ENCODE measurements at places on chromosomes 2 and 18.

- DNase-seq: no peak
Measured at GRCh38 chr2:71944183-71944550, 203.5 kb downstream of the CYP26B1 start.

DNA sequence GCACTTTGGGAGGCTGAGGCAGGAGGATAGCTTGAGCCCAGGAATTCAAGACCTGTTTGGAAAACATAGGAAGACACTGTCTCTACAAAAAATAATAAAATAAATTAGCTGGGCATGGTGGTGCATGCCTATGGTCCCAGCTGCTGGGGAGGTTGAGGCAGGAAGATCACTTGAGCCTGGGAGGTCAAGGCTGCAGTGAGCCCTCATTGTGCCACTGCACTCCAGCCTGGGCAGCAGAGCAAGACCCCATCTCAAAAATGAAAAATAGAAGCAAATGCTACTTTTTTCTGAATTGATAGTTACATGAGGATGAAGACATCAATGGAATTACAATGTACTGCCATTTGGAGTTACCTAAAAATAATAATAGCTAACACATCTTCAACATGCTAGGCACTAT is 31.9 kb downstream of the METTL21A start:
- DNase-seq: no peak

DNA sequence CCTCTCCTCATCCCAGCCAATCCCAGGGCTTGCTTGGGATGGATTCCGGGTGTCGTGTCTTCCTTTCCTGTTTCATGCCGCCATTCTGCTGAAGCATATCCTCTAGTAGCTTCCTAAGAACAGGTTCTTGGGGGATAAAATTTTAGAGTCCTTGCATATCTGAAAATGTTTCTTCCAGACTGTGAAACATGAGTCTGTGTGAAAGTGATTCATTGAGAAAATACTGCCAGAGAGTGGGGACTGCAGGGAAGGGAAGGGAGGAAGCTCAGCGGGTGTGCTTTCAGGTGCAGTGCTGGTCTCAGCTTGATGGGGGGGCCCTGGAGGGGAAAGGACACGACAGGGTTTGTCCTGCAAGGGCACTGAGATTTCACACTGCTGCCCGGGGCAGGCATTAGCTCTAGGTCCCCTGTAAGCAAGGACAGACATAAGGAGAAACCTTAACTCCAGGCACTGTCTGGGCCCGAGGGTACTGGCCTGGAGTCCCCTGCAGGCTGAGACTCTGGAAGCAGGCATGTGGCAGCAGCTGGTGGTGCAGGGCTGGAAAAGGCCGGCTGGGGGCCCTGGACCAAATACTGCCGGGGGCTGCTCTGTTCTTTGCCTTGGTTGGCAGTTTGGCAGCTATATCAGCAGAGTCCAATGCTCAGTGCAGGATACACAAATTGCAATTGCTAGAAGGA is 97.6 kb upstream of the HS6ST1 start:
- no peak for DNase-seq

DNA sequence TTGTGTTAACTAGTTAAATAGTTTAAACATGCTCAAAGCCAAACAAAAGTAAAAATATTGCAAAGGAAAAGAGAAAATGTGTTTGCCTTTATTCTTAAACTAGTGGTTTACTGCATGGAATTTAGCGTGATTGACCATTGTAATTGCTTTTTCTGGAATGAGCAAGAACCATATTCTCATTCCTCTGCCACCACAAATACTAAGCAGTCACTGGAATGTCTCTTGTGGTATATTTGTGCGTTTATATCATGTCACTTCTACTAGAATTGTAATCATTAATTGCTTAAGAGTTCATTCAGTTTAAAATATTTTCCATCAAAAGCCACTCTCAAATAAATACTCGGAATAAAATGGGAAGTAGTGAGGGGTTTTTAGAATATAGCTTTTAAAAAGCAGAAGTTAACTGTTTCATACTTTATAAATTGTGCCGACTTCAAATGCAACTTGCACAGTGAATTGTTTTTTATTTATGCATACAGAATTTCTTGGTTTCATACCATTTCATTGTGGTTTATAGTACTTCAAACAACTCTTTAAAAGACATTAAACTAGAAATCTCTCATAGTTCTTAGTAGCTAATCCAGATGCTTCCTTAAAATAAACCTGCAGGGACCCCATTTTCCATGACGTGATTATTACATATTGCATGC is 288.1 kb downstream of the EPHA4 start:
- no peak for DNase-seq

DNA sequence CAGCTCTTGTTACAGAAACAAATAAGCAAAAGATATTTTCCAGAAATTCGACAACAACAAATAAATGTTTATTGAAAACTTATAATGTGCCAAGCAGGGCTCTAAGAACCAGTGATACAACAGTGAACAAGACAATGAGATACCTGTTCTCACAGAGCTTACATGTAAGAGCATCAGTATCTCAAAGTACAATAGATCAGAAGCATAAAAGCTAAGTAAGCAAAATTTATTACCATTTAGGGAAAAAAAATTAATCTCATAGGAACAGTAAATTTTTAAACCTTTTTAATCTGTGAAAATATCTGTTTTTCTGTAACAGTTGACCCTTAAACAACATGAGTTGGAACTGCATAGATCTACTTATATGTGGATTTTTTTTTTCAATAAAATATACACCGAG is 20.9 kb downstream of the ROCK1 start:
- no peak for DNase-seq

- no peak for DNase-seq
Measured at GRCh38 chr18:37393945-37394609, 171.5 kb downstream of the CELF4 start.

DNA sequence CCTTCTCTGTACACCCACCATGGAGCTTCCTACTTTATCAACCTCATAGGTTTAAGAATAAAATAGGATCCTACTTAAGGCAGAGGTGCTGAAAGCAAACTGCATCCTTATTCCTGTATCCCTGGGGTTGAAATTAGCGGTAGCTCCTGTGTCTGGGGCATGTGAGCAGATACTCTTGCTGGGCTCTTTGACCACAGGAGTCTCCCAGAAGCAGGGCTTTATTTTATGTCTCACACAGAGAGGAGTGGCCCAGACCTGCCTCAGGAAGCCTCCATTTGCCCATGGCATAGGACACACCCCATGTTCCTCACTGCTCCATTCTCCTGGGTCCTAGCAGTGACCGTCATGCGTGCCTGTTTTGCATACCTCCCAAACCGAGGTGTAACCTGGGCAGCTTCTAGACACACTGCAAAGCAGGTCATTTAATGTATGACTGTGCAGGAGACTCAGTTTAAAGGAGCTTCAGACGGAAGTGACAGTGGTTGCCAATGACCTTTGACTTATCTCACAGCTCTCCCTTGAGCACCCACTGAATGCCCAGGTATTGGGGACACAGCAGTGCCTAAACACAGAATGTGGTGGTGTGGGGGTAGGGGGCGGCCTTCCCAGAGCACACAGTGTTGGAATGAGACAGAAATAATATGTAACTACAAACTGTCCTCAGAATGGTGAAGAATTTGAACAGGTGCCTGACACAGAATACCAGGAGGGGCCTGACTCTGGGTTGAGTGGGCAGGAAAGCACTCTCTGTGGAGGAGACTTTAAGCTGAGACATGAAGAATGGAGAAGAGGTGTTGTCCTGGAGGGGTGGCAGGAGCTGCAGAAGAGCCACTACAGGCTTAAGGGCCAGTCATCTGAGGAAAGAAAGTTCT is 3.7 kb downstream of the TMEM37 start:
- no peak for DNase-seq

DNA sequence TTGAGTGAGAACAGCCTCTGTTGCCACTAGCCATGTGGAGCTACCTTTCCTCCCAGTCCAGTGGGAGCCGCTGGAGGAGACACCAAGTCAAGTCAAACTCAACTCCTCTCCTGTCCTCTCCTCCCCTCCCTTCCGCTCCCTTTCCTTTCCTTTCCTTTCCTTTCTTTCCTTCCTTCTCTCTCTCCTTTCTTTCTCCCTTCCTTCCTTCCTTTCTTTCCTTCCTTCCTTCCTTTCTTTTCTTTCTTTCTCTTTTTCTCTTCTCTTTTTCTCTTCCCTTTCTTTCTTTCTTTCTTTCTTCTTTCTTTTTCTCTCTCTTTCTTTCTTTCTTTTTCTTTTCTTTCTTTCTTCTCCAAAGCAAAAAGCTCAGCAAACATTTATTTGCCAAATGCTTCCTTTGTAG is 44.5 kb downstream of the THNSL2 start:
- DNase-seq: no peak

DNA sequence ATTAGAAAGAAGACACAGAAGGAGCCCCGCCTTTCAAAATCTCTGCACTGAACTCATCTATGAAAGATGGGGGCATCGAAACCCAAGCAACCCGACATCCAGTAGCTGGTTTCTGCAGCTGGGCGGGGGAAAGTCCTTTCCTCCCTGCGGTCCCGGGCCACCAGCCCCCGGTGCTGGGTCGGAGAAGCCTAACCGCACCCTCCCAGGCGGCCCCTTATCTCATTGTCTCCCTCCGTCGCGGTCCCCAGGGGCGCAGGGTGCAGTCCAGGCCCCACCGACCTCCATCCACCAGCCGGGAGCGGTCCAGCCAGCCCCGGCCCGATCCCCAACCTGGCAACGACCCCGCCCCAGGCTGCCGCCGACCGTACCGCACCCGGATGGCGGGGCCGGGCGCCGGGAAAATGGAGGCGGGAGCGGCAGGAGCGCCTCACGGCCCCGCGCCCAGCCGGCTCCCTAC is 452 bp downstream of the RAPH1 start:
- DNase-seq: peak; percentile 13
